SK-N-SH (cell line): ENCODE measurements at places on chromosomes 12 and 14. TPM values are rescaled to one million over a fixed set of nuclear protein-coding genes. Genes with fewer than 3 reads are reported as not detected.

DNA sequence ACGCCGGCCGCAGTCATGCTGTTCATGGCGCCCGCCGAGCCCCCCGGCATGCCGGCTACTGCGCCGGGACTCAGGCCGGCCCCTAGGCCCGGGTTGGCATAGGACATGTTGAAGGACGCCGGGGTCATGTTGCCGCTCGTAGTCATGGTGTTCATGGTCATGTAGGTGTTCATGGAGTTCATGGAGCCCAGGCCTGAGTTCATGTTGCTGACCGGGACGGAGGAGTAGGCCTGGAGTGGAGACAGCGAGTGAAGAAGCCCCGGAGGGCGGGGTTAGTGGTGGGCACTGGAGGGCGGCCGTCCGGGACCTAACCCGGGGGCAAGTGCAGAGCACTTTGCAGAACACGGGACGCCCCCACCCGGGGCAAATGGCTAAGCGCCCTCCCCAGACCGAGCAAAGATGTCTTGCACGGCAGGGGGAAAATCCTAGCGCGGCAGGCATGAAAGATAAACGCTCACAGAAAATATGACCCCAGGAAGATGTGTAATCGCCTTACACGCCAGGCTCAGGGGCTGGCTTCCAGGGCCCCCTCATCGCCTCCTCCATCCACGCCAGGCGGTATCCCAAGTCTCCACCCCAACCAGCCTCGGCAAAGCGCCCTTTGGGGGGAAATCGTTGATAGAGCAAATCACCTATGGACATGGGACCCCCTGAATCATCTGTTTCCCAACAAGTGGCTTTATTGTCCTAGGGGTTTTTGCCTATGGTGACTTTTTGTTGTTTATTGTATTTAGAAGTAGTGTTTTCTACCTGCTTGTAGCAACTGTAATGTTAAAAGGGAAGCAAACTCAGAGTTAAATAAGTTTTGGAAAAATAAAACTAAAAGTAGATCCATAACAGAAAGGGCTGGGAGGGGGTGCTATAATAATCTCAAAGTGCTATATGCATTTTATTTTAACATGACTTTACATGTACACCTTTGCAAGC lies 2.3 kb downstream of the FOXA1 start:
- no peaks in the 10 kb centered on the region for H3K4me1 ChIP-seq
- peaks cover 33% of the 10 kb centered on the region for H3K27me3 ChIP-seq
- H3K4me3 ChIP-seq: no peak overlapping the region
- no peak for DNase-seq
- H3K27ac ChIP-seq: no peak overlapping the region

DNA sequence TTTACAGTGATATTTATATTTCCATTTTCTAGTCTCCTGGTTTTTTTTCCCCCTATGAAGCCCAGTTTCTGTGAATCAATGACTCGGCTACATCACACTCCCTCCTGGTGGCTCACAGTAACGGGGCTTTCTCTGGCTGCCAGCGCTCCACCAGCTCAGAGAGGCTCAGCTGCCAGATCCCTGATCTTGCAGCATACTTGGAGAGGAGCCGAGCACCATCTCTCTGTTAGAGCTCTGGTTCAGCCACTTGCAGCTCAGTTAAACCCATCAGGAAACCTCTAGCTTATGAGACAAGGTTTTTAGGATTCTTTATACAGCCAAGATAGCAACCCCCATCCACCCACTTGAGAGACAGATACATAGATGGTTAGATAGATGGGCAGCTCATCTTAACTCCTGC lies 74.6 kb downstream of the CIT start:
- H3K27me3 ChIP-seq: no peaks in the 10 kb centered on the region
- H3K27ac ChIP-seq: no peak overlapping the region
- H3K4me3 ChIP-seq: no peak overlapping the region
- DNase-seq: no peak
- peaks cover 5% of the 10 kb centered on the region for H3K36me3 ChIP-seq

- H3K4me3 ChIP-seq: no peak overlapping the region
- H3K4me1 ChIP-seq: no peaks in the 10 kb centered on the region
- no peaks in the 10 kb centered on the region for H3K27me3 ChIP-seq
- H3K36me3 ChIP-seq: no peaks in the 10 kb centered on the region
Observed at GRCh38 chr12:22576473-22576872, 32.1 kb upstream of the C2CD5 start.

- DNase-seq: no peak
- no peak overlapping the region for H3K27ac ChIP-seq
- H3K36me3 ChIP-seq: peaks cover 5% of the 10 kb centered on the region
- no peaks in the 10 kb centered on the region for H3K27me3 ChIP-seq
Observed at GRCh38 chr14:70753518-70753953, 55.8 kb downstream of the MAP3K9 start.

DNA sequence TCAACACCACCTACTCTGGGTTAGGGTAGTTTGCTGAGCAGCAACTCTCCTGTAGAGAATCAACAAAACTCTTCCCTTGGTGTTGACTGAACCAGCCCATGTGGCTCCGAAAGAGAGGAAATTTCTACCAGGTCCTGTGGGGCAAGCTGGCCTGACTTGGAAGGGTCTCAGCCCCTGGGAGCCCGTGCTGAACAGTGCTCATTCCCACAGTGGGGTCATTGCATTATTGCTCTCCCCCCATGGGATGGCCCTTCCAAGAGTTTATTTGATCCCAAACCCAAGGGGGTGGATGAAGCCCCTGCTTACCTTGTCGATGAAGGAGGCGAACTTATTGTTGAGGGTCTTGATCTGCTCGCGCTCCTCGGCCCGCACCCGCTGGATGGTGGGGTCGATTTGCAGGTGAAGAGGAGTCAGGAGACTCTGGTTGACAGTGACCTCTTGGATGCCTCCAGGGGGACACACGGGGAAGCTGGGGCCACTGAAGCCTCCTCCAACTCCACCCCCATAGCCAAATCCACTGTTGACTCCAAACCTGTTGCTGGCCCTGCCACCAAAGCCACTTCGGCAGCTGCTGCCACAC lies 580 bp downstream of the KRT75 start:
- no peak for DNase-seq
- H3K4me3 ChIP-seq: no peak overlapping the region
- H3K27ac ChIP-seq: no peak overlapping the region
- H3K36me3 ChIP-seq: no peaks in the 10 kb centered on the region
- H3K4me1 ChIP-seq: no peaks in the 10 kb centered on the region

GRCh38 chr12:47698055-47698454 lies 7.8 kb downstream of the RPAP3 start:
- no peaks in the 10 kb centered on the region for H3K4me1 ChIP-seq
- H3K27ac ChIP-seq: no peak overlapping the region
- no peak overlapping the region for H3K4me3 ChIP-seq
- H3K36me3 ChIP-seq: peaks cover 73% of the 10 kb centered on the region
- DNase-seq: no peak
- H3K27me3 ChIP-seq: no peaks in the 10 kb centered on the region

DNA sequence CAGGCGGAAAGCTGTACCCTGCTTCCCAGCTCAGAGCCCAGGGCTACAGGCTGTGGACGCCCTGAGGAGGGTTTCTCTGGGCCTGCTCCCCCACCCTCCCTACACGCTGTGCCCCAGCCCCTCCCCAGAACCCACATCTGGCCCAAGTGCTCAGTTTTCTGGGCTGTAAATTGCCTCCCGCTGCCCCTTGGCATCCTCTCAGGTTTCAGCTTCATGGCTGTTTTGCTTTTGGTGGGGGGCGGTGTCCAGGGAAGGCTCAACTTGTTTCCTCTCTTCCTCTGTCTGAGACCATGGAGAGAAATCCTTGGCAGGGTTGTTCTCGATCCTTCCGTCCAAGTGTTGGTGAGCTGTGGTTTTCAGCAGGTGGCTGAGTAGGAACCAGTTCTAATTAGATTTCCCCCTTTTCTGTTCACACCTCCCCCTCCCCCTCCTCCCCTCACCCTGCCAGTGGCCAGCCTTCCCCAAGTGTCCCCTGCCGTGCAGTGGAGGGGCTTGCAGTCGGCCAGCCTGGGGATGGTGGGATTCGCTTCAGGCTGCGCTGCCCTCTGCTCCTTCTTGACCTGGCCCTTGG lies 61.8 kb downstream of the TSPAN9 start:
- H3K27me3 ChIP-seq: no peaks in the 10 kb centered on the region
- H3K36me3 ChIP-seq: no peaks in the 10 kb centered on the region
- H3K4me1 ChIP-seq: peaks cover 7% of the 10 kb centered on the region; the same call in 1 of the 2 replicates
- H3K27ac ChIP-seq: no peak overlapping the region

FAM186B gene
- polyA plus RNA-seq: 0.16 and 0.24 TPM in 2 replicates

CLEC9A gene
- polyA plus RNA-seq: not detected in 2 replicates

PEX5 gene
- 21.6 and 22.6 TPM in 2 replicates for polyA plus RNA-seq

PTPRB gene
- 1.1 and 2.0 TPM in 2 replicates for polyA plus RNA-seq

IFT43 gene
- 78.8 and 82.1 TPM in 2 replicates for polyA plus RNA-seq

C12orf54 gene
- not detected in 2 replicates for polyA plus RNA-seq

NEDD8 gene
- 465 and 534 TPM in 2 replicates for polyA plus RNA-seq

VWF gene
- polyA plus RNA-seq: 0.02 and 0.12 TPM in 2 replicates

DACT1 gene
- polyA plus RNA-seq: 3.3 and 4.2 TPM in 2 replicates
